ENCODE measurements at places on chromosomes 7 and 10. TPM values are rescaled to one million over a fixed set of nuclear protein-coding genes. Genes with fewer than 3 reads are reported as not detected.

DNA sequence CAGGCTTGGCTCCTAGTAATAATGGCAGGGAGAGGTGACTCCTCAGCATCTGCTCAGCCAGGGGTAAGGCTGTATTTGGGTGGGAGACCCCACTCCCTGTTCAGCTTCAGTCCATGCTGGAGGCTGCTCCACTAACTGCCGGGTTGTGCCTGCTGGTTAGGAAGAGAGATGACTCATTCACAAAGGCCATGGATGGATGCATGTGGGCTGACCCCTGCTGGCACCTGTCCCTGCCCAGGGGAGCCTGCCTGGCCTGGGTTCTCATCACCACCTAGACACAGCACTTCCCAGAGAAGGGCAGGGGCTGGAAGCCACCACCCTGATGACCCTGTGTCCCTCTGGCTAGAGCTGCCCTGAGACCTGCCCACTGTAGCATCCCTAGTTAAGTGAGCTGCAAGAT lies 59.0 kb downstream of the VSTM4 start:
- no peak overlapping the region for H3K27ac ChIP-seq
- no peaks in the 10 kb centered on the region for H3K27me3 ChIP-seq
- no peak overlapping the region for H3K4me3 ChIP-seq
- H3K4me1 ChIP-seq = no peaks in the 10 kb centered on the region
- DNase-seq = no peak

- no peak overlapping the region for H3K4me3 ChIP-seq
- H3K27me3 ChIP-seq = peaks cover 9% of the 10 kb centered on the region
- peaks cover 16% of the 10 kb centered on the region for H3K4me1 ChIP-seq
- DNase-seq = no peak
Measured at GRCh38 chr7:55363386-55364170, 1.6 kb upstream of the LANCL2 start.

AMPH gene
- not detected for total RNA-seq

C10orf71 gene
- not detected for total RNA-seq

DYNC1I1 gene
- total RNA-seq = 69.4 TPM

GRCh38 chr10:69650589-69651261 lies 20.7 kb downstream of the FAM241B start:
- no peak overlapping the region for H3K4me3 ChIP-seq
- H3K4me1 ChIP-seq = no peaks in the 10 kb centered on the region
- DNase-seq = no peak
- no peaks in the 10 kb centered on the region for H3K27me3 ChIP-seq
- no peak overlapping the region for H3K27ac ChIP-seq

SPDYE6 gene
- not detected for total RNA-seq

GRCh38 chr10:81019029-81019890 lies 481.6 kb downstream of the SH2D4B start:
- H3K27me3 ChIP-seq = no peaks in the 10 kb centered on the region
- DNase-seq = peak; percentile 76
- no peaks in the 10 kb centered on the region for H3K36me3 ChIP-seq
- H3K4me3 ChIP-seq = no peak overlapping the region

DNA sequence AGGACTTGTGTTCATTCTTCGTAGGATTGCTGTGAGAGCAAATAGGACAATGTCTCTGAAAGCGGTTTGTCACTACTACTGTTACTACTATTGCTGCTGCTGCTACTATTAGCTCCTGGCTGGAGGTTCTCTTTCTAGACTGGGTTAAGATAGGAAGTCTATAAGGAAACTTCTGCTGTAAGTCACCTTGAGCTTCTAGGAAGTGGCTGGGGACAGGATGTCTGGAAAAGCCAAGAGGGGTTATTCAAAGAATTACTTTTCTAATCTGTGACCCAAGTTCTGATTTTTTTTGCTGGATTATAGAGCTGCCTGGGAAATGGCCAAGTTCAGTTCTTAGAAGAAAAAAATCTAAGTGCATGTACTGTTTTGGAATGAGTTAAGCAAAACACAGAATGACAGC lies 62.2 kb downstream of the NAMPT start:
- H3K27me3 ChIP-seq = no peaks in the 10 kb centered on the region
- no peak for DNase-seq
- H3K27ac ChIP-seq = peak overlapping the region; percentile 24
- H3K36me3 ChIP-seq = no peaks in the 10 kb centered on the region

PLCE1 gene
- 25.5 TPM for total RNA-seq

DNA sequence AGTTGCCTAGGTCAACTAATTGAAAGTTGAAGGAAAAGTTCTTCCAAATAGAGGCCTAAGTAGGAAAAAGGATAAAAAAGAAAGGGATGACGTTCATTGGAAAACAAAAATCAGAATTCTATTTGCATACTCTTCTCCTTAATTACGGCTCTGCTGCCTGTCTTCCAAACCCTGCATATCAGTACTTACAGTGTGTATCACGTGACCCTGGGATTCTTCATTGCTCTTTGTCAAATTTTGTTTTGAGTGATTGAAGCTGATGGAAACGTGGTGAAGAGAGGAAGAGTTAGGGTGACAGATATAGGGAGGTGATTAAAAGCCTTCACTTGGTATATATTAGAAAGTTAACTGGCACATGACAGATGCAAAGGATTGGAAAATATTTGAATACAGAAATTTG lies 97.9 kb downstream of the ZNF92 start:
- H3K4me3 ChIP-seq = no peak overlapping the region
- no peak for DNase-seq
- H3K36me3 ChIP-seq = no peaks in the 10 kb centered on the region
- no peaks in the 10 kb centered on the region for H3K4me1 ChIP-seq
- H3K27me3 ChIP-seq = no peaks in the 10 kb centered on the region

CPSF4 gene
- total RNA-seq = 32.5 TPM

DNA sequence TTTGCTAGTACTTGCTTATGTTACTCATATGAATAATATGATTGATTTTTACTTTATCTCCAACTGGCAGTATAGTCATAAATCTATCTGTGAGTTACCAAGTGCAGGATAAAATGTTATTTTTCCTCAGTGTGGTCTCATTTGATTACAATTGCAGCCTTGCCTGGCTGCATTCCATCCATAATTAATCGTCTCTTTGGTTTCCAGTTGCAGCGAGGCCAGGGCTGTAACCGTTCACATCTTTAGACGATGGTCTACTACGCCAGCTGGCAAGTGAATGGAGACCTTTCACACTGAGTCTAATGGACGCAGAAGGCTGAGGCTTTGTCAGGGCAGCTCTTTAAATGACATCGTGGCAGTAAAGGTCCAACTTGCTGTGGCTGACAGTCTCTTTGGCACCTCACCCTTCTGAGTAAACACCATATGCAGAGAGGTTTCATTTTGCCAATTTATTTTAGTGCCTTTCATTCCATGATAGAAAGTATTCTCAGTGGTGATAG lies 84.0 kb downstream of the ARL4A start:
- no peak overlapping the region for H3K4me3 ChIP-seq
- peaks cover 27% of the 10 kb centered on the region for H3K4me1 ChIP-seq
- peak; percentile 87 for DNase-seq
- H3K27me3 ChIP-seq = no peaks in the 10 kb centered on the region
- H3K36me3 ChIP-seq = no peaks in the 10 kb centered on the region

DNA sequence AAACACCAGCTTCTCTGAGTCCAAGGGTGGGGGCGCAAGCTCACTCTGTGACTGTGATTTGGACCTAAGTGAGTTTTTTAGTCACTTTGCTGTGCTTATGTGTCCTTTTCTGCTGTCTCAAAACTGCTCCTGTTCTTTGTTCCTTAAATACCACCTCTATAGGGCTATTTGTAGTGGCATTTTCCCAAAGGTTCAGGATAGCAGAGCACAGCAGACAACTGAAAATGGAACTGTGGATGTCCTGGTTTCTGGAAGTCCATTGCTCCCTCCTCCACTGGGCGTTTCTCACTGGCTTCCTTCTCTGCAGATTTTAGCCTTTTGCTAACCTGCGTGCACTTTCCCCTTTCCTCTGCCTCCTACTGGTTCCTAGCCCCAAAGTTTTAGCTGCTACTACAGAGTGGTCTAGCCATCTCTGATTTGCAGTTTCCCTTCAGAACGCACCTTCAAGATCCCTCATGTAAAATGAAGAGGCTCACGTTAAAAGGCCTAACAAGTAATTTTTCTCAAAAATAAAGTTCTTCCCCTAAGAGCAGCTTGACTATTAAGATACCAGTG lies 25.6 kb downstream of the BLVRA start:
- no peaks in the 10 kb centered on the region for H3K36me3 ChIP-seq
- H3K4me1 ChIP-seq = peaks cover 7% of the 10 kb centered on the region
- DNase-seq = no peak
- no peaks in the 10 kb centered on the region for H3K27me3 ChIP-seq

DNA sequence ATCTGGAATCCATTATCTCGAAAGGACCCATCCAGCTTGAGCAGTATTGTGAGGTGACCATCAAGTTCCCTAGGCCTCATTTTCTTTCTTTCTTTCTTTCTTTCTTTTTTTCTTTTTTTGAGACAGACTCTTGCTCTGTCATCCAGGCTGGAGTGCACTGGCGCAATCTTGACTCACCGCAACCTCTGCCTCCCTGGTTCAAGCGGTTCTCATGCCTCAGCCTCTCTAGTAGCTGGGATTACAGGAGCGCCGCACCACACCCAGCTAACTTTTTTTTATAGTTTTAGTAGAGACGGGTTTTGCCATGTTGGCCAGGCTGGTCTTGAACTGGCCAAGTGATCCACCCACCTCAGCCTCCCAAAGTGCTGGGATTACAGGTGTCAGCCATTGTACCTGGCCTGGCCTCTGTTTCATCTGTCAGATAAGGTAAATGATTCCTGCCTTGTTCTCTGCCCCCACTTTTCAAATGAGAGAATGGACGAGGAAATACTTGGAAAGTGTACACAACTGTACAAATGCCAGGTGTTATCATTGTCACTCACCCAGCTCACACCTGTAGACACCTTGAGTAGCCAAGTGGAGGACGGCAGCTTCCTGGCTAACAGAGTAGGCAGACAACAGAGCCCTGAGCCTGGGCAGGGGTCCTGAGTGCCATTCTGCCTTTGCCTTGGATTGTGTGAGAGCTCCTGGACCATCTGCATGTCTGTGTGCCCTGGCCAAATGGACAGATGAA lies 54.1 kb downstream of the HK1 start:
- no peak overlapping the region for H3K4me3 ChIP-seq
- peaks cover 100% of the 10 kb centered on the region for H3K4me1 ChIP-seq
- no peaks in the 10 kb centered on the region for H3K27me3 ChIP-seq

DNA sequence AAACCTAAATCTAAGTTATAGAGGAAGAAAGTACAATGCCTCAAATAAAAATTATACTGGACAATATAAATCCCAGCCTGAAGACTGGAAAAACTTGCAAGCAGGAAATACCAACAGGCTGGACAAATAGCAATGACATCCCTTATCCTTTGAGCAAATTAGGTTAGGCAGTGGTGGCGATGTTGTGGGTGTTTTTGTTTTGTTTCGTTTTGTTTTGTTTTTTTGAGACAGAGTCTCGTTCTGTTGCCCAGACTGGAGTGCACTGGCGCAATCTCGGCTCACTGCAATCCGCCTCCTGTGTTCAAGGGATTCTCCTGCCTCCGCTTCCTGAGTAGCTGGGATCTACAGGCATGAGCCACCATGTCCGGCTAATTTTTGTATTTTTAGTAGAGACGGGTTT lies 57.3 kb upstream of the TES start:
- no peak overlapping the region for H3K4me3 ChIP-seq
- H3K27me3 ChIP-seq = no peaks in the 10 kb centered on the region
- no peak overlapping the region for H3K27ac ChIP-seq
- no peaks in the 10 kb centered on the region for H3K36me3 ChIP-seq
- no peak for DNase-seq

Data from stomach (tissue), 19 donors.